GM12865 (cell line): ENCODE measurements at places on chromosomes 1 and 21.

- DNase-seq = no peak
Measured at GRCh38 chr21:39503123-39503762, 51.5 kb downstream of the SH3BGR start.

DNA sequence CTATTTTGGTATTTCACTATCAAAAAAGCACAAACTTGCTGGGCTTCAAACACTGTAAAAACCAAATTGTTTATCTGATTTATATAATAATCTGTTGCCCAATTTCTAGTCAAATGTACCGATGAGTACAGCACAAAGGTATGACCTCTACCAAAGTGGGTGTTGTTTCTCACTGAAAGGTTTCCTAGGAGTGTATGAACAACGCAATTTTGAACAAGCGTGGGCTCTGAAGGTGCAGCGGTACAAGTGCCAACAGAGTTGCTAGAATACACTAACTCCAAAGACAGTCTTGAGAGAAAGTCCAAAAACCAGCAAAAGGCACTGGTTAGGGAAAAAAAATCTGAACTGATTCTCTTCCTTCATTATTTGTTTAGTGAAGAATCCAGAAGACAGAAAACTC, 130.4 kb downstream of the ATP1B1 start:
- no peak for DNase-seq

DNA sequence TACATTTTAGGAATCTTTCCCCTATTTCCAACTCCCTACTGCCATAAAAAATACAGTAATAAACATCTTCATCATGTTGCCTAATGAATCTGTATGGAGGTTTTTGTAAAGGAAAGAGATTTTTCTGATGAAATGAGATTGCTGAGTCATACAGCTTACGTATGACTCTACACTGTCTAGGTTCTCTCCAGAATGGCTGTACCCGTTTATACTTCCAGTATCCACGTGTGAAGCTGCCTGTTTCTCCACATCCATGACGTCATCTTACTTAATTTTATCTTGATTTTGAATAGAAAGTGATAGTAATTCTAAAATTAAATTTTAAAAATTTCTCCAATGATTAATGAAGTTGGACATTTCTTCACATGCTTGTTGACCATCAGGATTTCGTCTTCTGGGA, 103.7 kb downstream of the COQ8A start:
- no peak for DNase-seq

GRCh38 chr1:160404094-160404493, 3.7 kb downstream of the VANGL2 start:
- no peak for DNase-seq

DNA sequence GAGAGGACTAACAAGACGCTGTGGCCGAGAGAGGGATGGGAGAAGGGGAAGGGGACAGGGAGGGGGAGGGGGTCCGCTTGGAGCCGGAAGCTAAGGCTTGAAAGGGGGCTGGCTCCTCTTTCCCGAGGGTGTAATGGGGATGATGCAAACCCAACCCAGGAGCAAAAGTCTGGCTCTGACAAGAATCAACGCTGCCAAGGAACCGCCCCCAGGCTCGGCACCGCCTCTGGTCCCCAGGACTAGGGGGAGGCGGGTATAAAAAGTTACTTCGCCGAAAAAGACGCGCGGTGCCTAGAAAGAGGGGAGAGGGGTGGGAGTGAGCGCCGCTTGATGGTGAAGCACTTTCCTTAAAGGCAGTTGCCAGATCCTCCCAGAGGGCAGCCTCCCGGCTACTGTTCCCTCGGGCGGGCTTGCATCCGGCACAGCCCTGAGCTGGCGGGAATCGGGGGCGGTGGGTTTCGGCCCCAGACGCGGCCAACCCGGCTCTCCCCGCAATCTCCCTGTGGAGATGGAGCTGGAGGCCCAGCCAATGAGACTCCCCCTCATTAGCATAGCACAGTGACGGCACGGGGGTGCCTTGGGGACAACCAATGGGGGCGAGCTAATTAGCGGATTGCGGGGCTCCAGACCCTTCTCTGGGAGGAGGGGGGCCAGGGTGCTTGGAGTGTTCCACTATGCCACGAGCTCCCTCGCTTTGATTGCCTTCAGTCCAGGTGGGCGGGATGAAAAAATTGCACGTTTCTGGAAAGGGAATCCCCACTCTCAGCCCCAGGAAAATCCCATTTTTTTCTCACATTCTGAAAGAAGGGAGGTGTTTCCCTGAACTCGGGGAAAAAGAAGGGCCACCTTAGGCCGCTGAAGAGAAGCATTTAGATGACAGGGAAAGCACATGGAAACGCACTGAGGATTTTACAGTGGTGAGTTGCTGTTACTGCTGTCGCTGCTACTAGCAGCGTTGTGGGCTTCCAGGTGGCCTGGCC, at the start of gene KCNT2:
TSS of gene KCNT2 (minus strand) at position 51 of the 980 bp plus-strand sequence. CDS start 131 bp downstream, outside the sequence.
- peak; percentile 6 for DNase-seq

GRCh38 chr1:149849947-149850360, 49.4 kb upstream of the BOLA1 start:
- peak; percentile 34 for DNase-seq

GRCh38 chr1:245173446-245174211, 18.8 kb downstream of the KIF26B start:
- no peak for DNase-seq

GRCh38 chr21:19475525-19475924, 1071.9 kb upstream of the TMPRSS15 start:
- no peak for DNase-seq

GRCh38 chr1:215119719-215120365, 37.3 kb downstream of the KCNK2 start:
- DNase-seq = no peak

DNA sequence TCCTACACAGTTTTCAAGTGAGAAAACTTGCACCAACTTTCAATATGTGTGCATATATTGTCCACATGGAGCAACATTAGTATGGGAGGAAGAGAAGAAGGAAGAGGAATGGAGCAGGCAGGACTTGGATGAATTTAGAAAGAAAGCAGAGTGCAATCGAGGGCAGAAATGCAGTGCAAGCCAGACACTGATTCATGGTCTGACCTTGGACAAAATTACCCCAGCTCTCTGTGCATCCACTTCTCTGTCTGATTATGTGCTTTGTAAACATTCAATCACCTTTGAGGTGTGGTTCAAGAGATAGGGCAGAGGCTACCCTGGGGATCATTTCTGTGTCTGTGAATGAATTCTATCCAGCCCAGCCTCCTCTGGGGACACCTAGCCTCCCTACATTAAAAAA, 265.2 kb downstream of the TNR start:
- DNase-seq = no peak
